ENCODE measurements at places on chromosomes 6 and 20. TPM values are rescaled to one million over a fixed set of nuclear protein-coding genes. Genes with fewer than 3 reads are reported as not detected.

- no peak for DNase-seq
Measured at GRCh38 chr6:143139239-143139784, 78.6 kb downstream of the AIG1 start.

DNA sequence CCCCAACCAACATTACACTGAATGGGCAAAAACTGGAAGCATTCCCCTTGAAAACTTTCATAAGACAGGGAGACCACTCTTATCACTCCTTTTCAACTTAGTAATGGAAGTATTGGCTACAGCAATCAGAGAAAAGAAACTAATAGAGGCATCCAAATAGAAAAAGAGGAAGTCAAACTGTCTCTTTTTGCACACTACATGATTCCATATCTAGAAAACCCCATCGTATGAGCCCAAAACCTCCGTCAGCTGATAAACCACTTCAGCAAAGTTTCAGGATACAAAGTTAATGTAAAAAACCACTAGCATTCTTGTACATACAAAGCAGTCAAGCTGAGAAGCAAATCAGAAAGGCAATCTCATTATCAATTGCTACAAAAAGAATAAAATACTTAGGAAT is 580.4 kb upstream of the PTCHD4 start:
- DNase-seq: no peak

- DNase-seq: no peak
Measured at GRCh38 chr6:3340358-3340802, 81.6 kb downstream of the PSMG4 start.

- no peak for DNase-seq
Measured at GRCh38 chr6:40325041-40325440, 262.1 kb downstream of the LRFN2 start.

The ARFGEF3 gene
- polyA plus RNA-seq: 0.58 TPM

GRCh38 chr6:149890629-149891045 is 7.3 kb downstream of the RAET1E start:
- no peak for DNase-seq

GRCh38 chr6:29496961-29497360 is 9.2 kb upstream of the MAS1L start:
- DNase-seq: no peak

DNA sequence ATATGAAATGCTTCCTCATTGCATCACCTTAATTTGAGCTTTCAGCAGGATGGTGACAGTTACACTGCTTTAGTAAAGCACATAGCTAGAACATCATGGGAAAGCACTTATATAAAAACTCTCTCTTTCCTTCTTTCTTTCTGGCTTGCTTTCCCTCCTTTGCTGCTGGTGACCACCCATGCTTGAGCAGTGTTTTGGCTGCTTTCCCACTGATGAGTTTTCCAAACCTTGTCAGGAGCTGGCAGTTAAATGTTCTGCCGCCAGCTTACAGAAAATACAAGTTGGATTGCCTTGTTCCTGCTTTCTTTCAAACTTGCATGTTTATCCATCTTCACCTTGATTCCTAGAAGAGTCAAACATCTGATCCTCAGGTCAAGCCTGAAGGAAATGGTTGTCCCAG is 323.9 kb downstream of the FOXA2 start:
- DNase-seq: no peak

- DNase-seq: no peak
Measured at GRCh38 chr6:130810307-130811030, 16.7 kb upstream of the SMLR1 start.

The ADGB gene
- not detected for polyA plus RNA-seq

The GNMT gene
- 0.28 TPM for polyA plus RNA-seq

DNA sequence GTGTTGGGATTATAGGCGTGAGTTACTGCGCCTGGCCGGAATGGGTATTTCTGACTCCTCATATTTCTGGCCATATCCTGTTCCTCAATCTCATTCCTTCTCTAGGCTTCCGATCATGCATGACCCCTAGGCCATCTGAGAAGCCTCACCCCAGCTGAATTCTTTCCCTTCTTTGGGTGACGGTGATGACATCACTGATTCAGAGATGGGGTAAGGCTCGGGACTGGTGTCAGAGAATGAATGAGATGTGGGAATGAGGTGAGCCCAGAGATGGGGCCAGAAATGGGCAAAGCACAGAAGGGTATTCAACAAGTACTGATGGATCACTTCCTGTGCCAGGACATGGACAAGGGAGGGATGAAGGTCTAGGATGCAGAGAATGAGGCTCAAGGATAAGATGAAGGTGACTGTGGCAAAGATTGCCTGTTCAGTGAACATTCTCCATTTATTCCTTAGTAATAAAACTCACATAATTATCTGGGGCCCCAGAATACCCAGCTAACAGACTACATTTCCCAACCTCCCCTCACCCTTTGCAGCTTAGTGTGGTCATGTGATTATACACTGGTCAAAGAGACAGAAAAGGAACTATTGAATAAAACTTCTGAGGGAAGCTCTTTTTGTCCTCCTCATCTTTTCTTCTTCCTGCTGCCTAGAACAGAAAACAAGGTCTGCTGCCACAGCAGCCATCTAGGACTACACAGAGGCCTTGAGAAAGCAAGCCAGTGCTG is 39.6 kb downstream of the KIAA0319 start:
- no peak for DNase-seq

GRCh38 chr20:18705910-18706309 is 107.7 kb upstream of the SCP2D1 start:
- no peak for DNase-seq

The RALGAPA2 gene
- polyA plus RNA-seq: 25.9 TPM

- no peak for DNase-seq
Measured at GRCh38 chr6:90186026-90186425, 110.6 kb downstream of the BACH2 start.

GRCh38 chr6:136783495-136784270 is 8.6 kb downstream of the MAP3K5 start:
- DNase-seq: peak; percentile 14

The TPX2 gene
- 20.1 TPM for polyA plus RNA-seq

- no peak for DNase-seq
Measured at GRCh38 chr6:134521116-134521501, 203.2 kb upstream of the SGK1 start.

The SMOC2 gene
- polyA plus RNA-seq: 104 TPM

Data from muscle of arm (tissue), 14 donors.